ENCODE measurements at places on chromosomes 12 and 14.

DNA sequence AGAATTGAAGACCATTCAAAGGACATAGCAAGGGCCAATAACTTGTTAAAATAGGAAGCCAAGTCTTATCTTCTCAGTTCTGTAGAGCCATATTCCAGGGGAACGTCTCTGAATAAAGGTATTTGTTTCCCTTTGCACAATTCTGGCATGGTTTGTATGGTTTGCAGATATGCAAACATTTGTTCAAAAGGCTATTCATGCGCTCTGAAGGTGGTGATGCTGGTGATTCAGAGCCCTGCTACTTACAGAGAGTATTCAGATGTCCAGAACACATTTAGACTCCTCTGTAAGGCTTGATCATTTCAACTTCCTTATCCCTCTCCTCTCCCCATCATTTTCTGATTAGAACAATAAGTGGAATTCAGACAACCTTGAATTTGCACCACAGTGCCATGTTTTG lies 35.9 kb downstream of the SLC4A8 start:
- no peak for DNase-seq

GRCh38 chr12:102281231-102281630 lies 83.6 kb upstream of the PMCH start:
- no peak for DNase-seq

DNA sequence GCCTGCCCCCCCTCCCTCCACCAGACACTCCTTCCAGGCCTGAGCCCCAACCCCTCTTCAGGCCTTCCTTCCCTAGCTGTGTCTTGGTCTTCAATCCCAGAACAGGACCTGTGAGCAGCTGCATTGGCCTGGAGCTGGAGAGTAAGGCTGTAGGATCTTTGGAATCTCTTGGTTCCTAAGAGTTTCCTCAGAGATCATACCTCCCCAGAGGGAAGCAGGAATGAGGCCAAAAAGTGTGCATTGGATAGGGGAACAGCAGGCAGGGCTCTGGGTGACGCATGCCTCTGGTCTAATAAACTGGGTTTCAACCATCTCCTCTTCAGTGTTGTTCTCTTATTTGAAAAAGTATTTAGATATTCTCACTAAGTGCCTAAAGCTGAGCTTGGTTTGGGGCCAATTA lies 1.8 kb upstream of the SMARCD1 start:
- no peak for DNase-seq

- no peak for DNase-seq
Measured at GRCh38 chr12:127342861-127343260, 924.1 kb upstream of the TMEM132C start.

DNA sequence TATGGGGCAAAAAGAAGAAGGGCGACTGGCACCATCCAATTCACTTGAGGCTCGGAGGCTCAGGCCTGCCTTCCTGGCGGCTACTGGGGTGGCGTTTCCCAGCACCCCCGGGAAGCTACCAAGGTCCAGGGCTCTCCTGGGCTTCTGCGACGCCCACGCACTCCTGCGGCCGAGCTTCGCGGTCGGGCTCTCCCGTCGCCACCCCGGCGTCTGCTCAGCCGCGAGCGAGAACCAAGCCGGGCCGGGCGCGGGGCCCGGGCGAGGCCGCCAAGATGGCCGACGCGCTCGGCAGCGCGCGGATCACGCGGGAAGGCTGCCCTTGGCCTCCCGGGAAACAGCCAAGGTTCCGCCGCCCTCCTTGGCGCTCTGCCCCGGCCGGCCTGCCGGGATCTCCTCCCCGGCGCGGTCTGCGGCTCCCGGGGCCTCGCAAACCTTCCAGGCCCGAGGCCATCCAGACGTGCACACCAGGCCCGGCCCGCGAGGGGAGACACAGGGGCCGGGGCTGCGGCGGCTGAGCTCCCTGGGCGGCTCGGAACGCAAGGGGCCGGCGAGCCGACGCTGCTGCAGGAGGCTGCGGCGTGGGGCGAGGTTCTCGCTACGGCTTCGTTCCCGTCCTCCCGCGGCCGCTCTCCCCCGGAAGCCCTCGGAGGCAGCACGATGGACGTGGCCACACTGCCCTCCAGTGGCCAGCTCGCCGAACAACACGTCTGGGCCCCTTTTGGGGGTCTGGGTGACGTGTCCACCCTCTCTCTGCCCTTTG lies 23.5 kb upstream of the ZFP36L1 start:
- peak; percentile 80 for DNase-seq

- no peak for DNase-seq
Measured at GRCh38 chr14:52124791-52125684, 56.2 kb upstream of the NID2 start.

DNA sequence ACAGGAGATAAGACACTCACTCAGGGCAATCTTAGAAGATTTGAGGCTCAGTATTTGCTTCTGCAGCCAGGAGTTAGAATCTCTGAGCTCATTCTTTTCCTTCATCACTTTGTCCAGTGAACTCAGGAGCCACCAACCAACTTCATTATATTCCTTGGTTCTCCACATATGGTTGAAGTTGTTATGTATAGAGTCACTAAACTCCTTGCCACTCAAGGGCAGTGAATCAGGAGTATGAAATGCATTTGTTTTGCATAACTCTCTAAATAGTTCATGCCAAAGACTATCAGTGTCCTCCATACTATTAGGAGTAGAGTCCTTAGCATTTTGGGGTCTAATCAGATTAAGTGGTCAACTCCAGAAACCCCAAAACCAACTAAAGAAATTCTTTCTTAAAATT lies 150.6 kb downstream of the CCDC59 start:
- DNase-seq: no peak

DNA sequence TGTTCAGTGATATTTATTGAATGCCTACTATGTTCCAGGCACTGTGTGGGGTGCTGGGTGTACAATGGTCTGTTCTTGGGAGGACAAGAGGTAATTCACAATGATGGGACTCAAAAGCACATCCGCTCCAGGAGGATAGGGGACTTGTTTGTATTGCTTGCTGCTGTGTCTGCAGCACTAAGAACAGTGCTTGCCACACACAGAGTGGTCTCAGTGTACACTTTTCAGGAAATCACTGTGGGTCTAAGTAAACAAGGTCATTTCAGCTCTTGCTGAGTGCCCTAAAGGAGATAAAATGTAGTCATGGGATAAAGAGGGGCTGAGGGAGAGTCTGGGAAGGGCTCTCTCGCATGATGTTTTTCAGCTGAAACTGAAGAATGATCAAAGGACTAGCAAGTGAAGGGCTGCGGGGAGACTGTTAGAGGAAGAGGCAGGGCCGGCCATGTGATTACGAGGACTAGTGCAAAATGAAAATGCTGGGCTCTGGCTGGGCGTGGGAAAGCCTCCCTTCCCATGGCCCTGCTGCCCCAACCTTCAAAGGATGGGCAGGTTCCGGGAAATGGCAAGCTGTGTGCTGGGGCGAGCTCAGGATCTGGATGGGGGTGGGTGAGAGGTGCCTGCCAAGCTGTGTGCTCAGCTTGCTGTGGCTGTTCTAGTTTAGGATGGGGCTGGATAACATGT lies 39.1 kb downstream of the ADCK1 start:
- DNase-seq: no peak

- no peak for DNase-seq
Measured at GRCh38 chr12:75212072-75212471, 2.4 kb upstream of the KCNC2 start.

DNA sequence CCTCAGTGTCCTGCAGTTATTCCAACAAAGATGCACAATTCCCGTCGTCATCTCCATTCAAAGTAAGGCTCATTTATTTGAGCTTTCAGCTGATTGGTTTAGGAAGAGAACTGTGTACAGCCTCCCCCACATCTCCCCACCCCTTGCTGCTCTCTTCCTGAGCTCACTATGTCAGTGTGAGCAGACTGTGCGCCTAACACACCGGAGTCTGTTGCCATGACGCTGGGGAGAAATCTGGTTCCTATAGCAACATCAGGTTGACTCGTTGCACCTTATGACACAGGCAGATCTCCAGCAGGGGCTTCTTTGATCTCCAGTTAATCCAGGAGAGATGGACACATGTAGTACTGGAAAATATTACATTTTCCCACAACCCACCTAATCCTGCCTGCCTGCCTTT lies 319.4 kb downstream of the CACNA1C start:
- DNase-seq: no peak

DNA sequence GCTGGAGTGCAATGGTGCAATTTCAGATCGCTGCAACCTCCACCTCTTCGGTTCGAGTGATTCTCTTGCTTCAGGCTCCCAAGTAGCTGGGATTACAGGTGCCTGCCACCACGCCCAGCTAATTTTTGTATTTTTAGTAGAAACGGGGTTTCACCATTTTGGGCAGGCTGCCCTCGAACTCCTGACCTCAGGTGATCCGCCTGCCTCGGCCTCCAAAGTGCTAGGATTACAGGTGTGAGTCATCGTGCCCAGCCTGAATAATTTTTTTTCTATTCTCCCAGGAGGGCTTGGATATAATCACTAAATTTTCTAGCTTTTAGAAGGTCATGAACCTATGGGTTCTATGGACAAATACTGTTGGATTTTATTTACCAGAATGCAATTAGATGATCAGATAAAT lies 44.7 kb upstream of the GNPNAT1 start:
- DNase-seq: no peak

DNA sequence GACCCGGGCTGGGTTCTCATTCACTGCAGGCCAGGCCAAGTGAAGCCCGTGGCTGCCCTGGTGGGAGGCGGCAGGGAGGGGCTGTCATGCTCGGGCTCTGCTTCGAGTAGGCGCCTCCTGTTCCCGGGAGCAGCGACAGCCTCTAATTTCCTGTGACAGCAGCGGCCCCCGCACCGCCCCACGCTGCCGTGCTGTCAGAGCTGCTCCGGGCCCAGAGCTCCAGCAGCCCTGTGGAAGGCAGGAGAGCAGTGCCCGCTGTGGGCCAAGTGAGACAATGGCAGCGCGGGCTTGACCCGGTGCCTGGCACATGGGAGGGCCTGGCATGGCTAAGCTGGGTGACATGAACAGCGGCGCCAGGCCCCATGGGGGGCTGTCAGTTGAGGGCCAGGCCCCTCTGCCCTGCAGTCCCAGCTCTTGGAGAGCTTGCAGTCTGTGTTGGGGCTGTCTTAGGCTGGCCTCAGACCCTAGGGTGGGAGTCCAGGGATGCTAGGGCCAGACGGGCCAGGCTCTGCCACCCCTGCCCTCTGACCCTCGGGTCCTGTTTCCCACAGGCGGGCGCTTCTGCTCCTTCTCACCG lies 5.1 kb downstream of the TRMT61A start:
- DNase-seq: peak; percentile 48

DNA sequence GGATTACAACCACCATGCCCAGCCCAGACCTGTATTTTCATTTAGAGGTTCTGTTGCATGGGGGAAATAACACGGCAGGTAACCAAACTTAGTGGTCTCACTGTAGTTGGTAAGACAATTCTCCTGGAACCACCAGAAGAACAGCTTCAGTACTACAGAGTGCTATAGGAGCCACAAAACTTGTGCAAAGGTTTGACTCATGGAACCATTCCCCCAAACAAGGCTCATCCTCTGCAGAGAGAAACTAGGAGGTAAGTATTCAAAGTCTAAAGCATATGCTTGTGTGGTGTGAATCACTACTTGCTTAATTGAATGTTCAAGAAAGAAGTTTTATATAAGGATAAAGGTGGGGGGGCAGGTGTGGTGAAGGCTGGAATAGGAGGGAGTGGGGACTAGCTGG lies 58.7 kb downstream of the GNS start:
- no peak for DNase-seq

- no peak for DNase-seq
Measured at GRCh38 chr12:2382370-2383155, 329.8 kb downstream of the CACNA1C start.

- peak; percentile 21 for DNase-seq
Measured at GRCh38 chr14:92603309-92604242, 90.0 kb downstream of the RIN3 start.

- DNase-seq: no peak
Measured at GRCh38 chr14:50395448-50395847, 1.2 kb downstream of the CDKL1 start.

GRCh38 chr12:19191089-19191488 lies 61.6 kb downstream of the PLEKHA5 start:
- DNase-seq: no peak

DNA sequence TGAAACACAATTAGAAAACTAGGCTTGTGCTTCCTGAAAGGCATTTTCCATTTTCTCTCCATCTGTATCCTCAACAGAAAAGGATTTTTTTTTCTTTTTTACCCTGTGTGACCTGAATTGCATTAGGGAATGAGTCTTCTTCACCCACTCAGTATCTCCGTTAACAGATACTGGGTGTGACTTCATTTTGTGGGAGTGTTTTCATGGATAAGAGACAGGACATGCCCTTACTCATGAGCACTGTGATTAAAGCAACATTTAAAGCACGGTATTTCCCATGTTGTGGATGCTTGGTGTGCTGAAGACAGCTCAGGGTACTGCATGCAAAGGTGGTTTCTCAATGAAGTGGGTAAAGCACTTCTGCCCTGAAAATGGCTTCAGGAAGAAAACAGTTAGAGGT lies 1397.3 kb upstream of the TMEM132C start:
- no peak for DNase-seq

- DNase-seq: no peak
Measured at GRCh38 chr12:67025543-67026114, 243.5 kb upstream of the CAND1 start.

DNA sequence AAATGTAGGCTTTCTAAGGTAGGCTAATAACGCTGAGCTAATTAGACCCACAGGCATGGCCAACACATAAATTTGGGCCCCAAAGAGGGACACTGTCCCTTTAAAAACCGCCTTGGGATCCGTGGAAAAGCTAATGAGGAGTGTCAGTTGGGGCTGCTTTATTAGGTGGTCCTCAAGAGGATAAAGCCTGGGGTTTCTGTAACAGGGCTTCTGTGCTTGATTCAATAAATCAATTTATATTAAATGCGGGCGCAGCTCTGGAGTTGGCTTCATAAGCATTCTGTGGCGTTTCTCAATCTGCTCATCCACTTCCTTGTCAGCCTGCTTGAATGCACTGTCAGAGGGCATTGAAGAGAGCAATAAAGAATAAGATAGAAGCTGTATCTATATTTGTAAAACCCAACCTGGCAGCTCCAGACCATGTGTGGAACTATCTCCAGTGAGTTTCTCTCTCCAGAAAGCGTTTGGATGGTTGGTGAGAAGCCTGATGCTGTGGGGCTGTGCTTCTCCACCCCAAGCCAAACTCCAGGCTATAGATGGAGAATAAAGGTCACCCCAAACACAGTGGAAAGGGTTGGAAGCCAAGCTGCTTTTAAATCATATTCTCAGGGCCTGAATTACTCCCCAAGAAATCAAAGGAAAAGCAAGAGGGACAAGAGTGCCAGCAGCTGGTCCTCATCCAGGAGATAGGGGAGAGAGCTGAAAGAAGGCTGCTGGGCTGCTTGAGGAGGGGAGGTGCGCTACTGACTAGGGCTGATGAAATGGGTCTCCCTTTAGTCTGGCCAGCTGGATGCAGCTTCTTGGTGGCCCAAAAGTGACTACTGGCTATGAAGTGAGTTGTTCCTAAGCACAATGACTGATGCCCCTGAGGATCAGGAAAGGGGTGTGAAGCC lies 222.0 kb downstream of the PPM1H start:
- DNase-seq: no peak

GRCh38 chr14:66708267-66708666 lies 200.3 kb downstream of the GPHN start:
- DNase-seq: no peak

- no peak for DNase-seq
Measured at GRCh38 chr14:99991331-99991730, 73.9 kb upstream of the EVL start.

- no peak for DNase-seq
Measured at GRCh38 chr14:99803106-99803775, 10.0 kb downstream of the EML1 start.

- DNase-seq: no peak
Measured at GRCh38 chr12:79515530-79515935, 175.2 kb downstream of the PAWR start.
